H7 (cell line): ENCODE measurements at places on chromosomes 3 and 15. TPM values are rescaled to one million over a fixed set of nuclear protein-coding genes. Genes with fewer than 3 reads are reported as not detected.

DNA sequence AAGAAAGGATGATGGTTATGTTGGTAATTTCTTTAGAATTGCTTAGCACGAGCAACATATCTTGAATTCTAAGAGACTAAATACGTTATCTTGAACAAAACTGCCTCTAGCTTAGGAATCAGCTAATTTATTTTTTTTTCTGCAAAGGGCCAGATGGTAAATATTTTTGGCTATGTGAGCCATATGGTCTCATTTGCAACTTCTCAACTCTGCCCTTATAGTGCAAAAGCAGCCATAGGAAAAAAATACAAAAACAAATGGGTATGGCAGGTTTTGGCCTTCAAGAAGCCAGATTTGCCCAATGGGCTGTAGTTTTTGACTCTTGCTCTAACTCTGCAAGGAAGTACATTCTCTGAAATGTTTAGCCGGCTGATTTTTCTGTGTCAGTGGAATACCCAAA lies 11.9 kb downstream of the OXSM start:
- DNase-seq, result no peak

DNA sequence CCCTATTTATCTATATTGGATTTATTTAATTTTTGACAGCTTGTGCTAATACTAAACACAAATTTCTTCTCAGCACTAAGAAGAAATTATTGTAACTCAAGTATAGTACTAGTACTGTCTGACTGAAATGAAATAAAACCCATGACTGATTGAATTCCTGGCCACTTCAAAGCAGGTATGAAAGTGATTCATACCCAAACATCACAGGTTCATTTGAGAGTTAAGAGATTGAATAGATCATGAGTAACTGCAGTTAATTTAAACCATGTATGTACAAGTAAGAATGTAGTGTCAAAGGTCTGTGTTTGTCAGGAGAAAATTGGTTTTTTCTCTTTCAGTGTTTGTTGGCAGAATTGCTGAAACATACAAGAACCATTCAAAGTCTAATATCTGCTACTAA lies 332.0 kb upstream of the GRM7 start:
- DNase-seq, result no peak

- DNase-seq, result no peak
Measured at GRCh38 chr3:150469031-150469930, 61.2 kb downstream of the TSC22D2 start.

DNA sequence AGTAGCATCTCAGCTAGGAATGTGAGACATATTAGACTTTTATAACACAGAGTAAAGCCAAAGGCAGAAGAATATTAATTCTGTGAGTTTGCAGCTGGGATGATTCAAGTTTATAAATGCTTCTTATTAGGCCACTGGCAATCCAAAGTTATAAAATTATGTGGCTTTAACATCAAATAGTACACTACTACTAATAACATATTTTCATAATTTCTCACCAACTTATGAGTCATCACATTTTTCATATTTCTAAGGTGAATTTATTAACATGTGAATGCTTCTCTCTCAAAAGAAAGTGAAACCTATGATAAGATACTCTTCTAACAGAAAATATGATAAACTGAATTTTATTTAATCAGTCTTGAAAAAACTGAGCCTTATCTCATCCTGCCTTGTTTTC lies 1348.2 kb upstream of the ALCAM start:
- no peak for DNase-seq

DNA sequence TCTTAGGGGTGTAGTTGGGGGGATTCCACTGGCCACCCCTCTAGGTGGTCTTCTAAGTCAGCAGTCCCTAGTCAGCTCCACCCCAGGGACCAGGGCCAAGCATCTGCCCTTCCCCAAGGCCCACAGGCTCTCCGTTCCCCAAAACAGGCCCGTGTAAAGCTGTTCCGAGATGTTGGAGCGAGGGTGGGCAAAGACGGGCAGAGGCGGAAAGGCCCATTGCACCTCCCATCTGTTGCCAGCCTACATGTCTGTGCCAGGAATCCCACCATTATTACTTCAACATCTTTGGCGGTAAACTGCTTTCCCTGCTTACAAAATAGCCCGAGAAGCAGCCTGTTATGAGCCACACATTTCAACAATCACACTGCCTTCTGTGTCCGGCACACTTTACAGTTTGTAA lies 1.9 kb upstream of the ATP2B2 start:
- no peak for DNase-seq

GRCh38 chr3:33437556-33438283 lies 2.5 kb downstream of the UBP1 start:
- DNase-seq, result peak; percentile 35

- no peak for DNase-seq
Measured at GRCh38 chr3:7437231-7437630, 576.3 kb downstream of the GRM7 start.

GRCh38 chr3:196227121-196227561 lies 10.8 kb downstream of the SLC51A start:
- DNase-seq, result no peak

GRCh38 chr15:59059076-59059597 lies 45.8 kb upstream of the CCNB2 start:
- no peak for DNase-seq

DNA sequence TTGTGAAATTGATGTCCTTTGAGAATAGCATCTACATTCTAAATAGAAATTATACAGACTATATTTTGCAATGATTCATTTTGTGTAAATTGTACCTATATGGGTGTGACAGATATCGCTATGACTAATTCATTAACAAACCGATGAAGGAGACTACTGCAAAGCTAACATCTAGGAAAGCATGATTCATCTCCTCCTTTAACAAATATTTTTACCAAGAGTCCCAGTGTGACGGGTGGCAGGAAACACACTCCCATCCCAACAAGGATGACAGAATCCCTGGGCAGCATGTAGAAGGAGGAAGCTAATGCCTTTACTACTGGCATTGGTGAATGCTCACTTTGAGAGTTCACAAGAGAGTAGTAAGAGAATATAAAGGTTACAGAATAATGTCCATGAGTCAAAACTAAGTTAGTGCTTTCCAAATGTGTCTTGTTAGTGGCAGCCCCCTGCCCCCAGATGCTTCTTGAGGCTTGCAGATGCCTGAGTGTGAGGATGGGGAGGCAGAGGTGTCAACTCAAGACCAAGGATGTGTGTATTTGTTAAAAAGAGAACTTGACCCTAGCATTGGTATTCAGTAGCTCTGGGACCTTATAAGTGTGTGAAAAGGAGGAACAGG lies 180.6 kb downstream of the FMN1 start:
- no peak for DNase-seq

GRCh38 chr15:60392601-60392985 lies 5.2 kb downstream of the ANXA2 start:
- DNase-seq, result no peak

GRCh38 chr15:77224352-77224751 lies 153.4 kb upstream of the TSPAN3 start:
- no peak for DNase-seq

TF gene
- under 0.01 TPM in 1 of 2 replicates, not detected in the other for total RNA-seq

VPS39 gene
- total RNA-seq, result 26.6 and 27.9 TPM in 2 replicates

PLA1A gene
- total RNA-seq, result not detected in 2 replicates

KLHL18 gene
- total RNA-seq, result 14.1 and 16.1 TPM in 2 replicates

LRRC31 gene
- not detected in 2 replicates for total RNA-seq

GOLGA6L7 gene
- total RNA-seq, result not detected in 2 replicates

PP2D1 gene
- not detected in 2 replicates for total RNA-seq

CCRL2 gene
- total RNA-seq, result not detected in 2 replicates
